Stimulated activated CD4-positive, alpha-beta T cell treated with anti-CD3 and anti-CD28 coated beads, TNF-alpha, amount 100 ng/mL, for 4 hours (primary cell): ENCODE measurements at places on chromosomes 13 and 19.

- DNase-seq = no peak
Observed at GRCh38 chr13:103100830-103101229, 34.6 kb upstream of the SLC10A2 start.

DNA sequence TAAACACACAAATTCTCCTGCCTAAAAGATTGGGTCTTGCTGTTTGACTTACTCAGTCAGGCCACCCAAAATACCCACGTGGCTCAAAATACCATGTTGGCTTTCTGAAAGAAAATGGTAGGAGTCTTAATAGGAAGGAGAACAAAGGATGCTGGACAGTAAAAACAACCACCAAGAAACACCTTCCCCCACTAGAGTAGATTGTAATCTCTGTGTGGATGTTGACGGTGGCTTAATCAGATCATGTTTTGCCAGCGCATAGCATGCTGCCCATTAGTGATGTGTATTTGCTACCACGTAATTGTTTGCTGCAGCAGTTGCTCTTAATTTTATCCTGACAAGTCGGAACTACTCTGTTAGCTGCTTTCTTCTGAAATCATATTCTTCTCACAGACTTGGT lies 1229.3 kb upstream of the SLC10A2 start:
- DNase-seq = no peak

- no peak for DNase-seq
Observed at GRCh38 chr19:28543244-28543776, 669.6 kb downstream of the UQCRFS1 start.

DNA sequence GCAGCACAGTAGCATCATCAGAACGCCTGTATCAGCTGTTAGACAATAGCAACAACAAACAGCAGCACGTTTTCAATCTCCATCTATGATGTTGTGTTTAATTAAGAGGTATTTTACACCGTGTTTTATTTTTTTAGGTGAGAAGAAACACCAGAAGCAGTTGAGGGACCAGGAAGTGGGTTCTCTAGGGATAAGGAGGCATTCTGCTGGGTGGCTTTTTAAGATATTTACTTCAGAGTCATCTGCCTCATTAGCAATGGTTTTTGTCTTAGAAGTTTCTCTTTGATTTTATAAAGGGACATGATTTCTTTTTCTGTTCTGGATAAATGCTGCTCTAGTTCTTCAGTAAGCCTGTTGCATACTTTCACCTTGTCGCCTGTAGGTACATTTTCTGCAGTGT lies 8.2 kb downstream of the CKAP2 start:
- DNase-seq = no peak

- DNase-seq = no peak
Observed at GRCh38 chr13:29721766-29722165, 126.3 kb upstream of the SLC7A1 start.

DNA sequence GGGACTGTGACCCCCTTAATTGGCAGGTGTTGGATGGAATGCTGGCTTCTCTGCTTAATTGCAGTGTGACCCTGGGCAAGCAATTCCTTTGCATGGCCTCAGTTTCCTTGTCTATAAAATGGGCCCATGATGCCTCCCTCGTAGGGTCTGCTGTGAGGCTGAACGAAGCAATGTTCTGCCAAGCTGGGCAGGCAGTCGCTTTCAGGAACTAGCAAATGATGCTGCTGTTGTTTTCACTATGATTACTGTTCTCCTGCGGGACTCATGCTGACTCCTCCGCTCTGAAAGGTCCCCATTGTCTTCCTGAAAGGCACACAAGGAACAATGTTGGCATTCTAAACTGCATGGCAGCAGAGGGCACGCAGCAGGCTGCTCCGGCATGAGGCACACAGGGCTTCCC lies 6.8 kb downstream of the BICRA start:
- DNase-seq = no peak

DNA sequence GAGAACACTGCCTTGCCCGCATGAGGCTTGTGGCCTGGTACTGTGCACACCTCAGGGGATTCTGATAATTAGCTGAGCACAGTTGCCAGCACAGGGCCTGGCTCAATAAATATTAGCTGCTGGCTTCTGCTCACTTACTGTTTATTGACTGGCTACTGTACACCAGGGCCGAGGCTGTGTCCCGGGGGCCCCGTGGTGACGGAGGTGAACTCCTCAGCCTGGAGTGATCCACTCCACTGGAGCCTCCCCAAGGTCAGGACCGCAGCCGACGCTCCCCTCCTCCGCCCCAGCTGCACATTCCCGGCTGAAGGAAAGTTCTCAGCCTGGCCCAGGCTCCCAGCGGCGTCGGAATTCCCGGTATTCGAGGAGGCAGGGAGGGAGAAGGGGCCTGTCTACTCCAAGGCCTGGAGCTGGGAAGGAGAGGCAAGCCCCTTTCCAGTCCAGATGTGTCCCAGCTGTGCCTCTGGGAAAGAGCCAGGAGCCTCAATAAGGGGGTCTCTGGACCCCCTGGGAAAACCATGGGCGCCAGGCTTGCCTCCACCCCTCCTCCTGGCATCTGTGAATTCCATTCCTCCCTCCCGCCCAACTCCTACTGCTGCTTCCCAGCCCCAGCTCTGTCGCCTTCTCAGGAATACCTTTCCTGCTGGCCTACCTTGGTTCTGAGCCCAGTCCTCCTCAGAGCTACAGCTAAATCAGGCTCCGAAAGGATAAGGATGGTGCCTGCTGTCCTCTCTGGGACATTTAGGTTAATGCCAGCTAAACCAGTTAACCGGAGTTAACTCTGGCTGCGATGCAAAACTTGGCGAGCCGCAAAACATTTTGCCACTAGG lies 7.3 kb downstream of the RPS16 start:
- no peak for DNase-seq

DNA sequence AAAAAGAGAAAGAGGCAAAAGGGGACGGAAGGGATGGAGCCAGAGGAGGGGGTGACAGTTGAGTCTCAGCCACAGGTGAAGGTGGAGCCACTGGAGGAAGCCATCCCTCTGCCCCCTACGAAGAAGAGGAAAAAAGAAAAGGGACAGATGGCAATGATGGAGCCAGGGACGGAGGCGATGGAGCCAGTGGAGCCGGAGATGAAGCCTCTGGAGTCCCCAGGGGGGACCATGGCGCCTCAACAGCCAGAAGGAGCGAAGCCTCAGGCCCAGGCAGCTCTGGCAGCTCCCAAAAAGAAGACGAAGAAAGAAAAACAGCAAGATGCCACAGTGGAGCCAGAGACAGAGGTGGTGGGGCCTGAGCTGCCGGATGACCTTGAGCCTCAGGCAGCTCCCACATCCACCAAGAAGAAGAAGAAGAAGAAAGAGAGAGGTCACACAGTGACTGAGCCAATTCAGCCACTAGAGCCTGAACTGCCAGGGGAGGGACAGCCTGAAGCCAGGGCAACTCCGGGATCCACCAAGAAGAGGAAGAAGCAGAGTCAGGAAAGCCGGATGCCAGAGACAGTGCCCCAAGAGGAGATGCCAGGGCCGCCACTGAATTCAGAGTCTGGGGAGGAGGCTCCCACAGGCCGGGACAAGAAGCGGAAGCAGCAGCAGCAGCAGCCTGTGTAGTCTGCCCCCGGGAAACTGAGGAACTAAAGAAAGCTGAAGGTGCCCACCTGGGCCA lies 2.5 kb downstream of the POLR1G start:
- DNase-seq = no peak

GRCh38 chr13:44212633-44213396 lies 160.8 kb upstream of the SERP2 start:
- no peak for DNase-seq

DNA sequence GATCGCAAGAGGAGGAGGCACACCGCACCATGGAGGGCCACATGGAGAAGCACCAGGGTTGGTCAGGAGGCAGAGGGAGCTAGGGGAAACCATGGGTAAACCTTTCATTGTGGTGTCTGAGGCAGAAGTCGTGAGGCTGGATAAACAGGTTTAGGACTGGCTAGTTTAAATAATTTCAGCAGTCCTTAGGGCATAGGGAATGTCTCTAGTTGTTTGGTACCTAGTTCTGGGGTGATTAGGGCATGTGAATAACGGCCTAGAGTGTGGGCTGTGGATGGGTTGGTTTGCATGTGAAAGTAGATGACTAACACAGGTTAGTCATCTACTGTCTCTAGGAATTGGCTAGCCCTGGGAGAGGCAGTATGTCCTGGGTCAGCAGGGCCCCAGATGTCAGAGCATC lies 102.3 kb downstream of the STOML3 start:
- DNase-seq = no peak
